ENCODE measurements at places on chromosomes 7 and 10. TPM values are rescaled to one million over a fixed set of nuclear protein-coding genes. Genes with fewer than 3 reads are reported as not detected.
A peak's percentile ranks its signal among the peaks of the same experiment; 100 is the strongest.

DNA sequence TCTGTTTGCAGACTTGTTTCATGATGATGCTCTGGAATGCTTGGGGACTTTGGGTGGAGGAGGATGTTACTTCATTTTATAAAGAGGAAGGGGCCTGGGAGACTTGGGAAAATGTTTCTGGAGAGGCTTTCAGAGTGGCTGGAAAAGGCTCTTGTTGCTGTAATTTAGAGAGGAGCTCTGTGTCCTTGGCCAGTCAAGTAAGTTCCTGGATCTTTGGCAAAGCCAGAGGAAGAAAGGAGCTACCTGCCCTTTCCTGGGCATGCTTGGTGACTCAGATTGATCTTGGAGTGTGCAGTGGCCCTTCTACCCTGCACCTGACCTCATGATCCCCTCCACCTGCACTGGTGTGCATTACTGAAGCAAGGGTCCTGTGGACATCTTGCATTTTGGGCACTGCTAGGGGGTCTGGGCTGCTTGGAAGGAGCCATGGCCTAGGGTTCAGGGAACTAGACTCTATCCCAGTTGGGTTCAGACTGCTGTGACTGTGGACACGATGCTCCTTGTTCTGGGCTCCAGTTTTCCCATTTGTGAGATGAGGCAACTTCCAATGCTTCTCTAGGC, 56.1 kb downstream of the ADCYAP1R1 start:
- H3K36me3 ChIP-seq = no peaks in the 10 kb centered on the region
- H3K27ac ChIP-seq = no peak overlapping the region
- H3K4me1 ChIP-seq = no peaks in the 10 kb centered on the region
- H3K27me3 ChIP-seq = no peaks in the 10 kb centered on the region
- no peak overlapping the region for H3K4me3 ChIP-seq

- no peaks in the 10 kb centered on the region for H3K27me3 ChIP-seq
- no peak overlapping the region for H3K27ac ChIP-seq
These were observed 37.1 kb downstream of the FBXL13 start for GRCh38 chr7:103037476-103037822.

The IGFBP1 gene
- not detected for total RNA-seq

DNA sequence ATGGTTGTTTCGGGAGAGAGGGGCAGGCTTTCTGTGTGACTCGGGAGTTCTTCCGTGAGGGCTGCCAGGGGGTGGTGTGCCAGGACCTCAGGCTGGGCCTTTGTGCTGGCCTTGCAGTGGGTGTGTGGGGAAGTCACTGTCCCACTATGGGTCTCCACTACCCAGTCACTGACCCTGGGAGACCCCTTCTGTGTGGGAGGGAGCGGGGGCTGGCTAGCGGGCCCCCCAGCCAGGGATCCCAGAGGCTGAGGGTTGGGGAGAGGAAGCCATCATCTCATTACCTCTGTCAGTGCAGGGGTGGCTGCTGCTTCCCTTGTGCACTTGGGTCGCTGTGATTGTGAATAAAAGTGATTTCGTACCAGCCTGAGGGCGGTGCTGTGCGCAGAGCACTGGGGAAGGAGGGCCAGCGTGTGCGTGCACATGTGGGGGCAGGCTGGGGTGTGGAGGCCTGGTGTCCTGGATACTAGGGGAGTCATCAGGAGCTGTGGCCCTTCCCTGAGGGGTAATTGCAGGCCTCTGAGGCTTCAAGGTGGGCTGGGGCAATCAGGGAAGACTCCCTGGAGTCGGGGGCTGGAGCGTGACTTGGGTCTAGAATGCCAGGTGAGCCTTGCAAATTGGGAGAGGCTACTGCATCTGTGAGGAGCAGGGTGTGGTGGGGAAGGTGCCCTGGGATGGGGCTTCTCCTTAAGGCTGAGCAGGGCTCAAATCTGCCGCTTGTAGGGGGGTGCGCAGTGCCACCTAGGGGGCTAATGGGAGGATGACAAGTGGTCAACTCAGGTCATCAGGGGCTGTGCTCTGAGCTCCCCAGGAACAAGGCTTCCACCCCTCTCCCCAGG, 98.9 kb downstream of the NEURL1 start:
- H3K4me1 ChIP-seq = no peaks in the 10 kb centered on the region
- H3K27ac ChIP-seq = no peak overlapping the region
- no peaks in the 10 kb centered on the region for H3K27me3 ChIP-seq
- H3K4me3 ChIP-seq = no peak overlapping the region
- peak; percentile 77 for DNase-seq

- H3K4me1 ChIP-seq = peaks cover 4% of the 10 kb centered on the region
- DNase-seq = no peak
- H3K27me3 ChIP-seq = no peaks in the 10 kb centered on the region
These were observed 63.4 kb downstream of the SGMS1 start for GRCh38 chr10:50560370-50560769.

The ADGRA1 gene
- total RNA-seq = 0.13 TPM

The ACHE gene
- total RNA-seq = 5.7 TPM

DNA sequence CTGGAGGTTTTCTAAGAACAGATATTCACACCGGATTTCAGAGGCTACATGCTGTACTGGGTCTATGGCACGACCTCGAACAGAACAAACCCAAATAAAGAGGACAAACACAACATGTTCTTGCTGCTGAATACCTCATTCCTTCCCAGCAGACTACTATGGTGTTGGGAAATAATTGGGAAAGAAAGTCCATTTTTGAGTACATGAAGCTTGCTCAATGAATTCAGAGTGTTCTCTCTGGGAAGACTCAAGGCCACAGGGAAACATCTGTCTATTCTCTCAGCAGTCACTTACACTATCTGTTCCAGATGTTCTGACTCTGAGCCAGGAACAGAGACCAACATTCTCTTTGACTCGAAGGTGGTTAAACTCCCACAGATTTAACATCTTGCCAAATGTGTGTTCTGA, 30.9 kb downstream of the LAMB1 start:
- DNase-seq = no peak
- no peak overlapping the region for H3K27ac ChIP-seq

DNA sequence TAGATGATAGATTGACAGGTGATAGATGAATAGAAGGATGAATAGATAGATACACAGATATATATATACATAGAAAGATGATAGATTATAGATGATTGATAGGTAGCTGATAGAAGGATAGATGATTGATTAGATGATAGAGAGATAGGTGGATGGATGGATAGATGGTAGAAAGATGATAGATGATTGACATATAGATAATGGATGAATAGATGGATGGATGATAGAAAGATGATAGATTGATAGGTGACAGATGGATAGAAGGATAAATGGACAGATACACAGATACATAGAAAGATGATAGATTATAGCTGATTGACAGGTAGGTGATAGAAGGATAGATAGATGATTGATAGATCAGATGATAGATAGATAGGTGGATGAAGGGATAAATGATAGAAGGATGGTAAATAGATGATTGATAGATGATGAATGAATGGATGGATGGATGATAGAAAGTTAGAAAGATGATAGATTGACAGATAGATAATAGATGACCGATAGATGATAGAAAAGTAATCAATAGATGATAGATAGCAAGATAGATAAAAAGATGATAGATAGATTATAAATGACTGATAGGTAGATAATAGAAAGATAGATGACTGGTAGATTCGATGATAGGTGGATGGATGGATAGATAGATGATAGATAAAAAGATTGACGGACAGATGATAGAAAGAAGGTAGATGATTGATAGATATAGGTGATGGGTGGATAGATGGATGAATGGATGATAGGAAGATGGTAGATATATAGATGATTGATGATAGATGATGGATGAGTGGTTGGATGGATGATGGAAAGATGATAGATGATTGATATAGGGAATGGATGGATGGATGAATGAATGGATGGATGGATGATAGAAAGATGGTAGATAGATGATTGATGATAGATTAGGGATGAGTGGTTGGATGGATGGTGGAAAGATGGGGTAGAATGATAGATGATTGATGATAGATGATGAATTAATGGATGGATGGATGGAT, 80.4 kb downstream of the MICALL2 start:
- no peaks in the 10 kb centered on the region for H3K27me3 ChIP-seq
- DNase-seq = no peak
- H3K27ac ChIP-seq = no peak overlapping the region
- H3K4me3 ChIP-seq = no peak overlapping the region
- H3K36me3 ChIP-seq = no peaks in the 10 kb centered on the region
